AG04450 (cell line): ENCODE measurements at places on chromosomes 6 and 20.

GRCh38 chr20:2799688-2800520, 523 bp downstream of the CPXM1 start:
- no peak for DNase-seq

DNA sequence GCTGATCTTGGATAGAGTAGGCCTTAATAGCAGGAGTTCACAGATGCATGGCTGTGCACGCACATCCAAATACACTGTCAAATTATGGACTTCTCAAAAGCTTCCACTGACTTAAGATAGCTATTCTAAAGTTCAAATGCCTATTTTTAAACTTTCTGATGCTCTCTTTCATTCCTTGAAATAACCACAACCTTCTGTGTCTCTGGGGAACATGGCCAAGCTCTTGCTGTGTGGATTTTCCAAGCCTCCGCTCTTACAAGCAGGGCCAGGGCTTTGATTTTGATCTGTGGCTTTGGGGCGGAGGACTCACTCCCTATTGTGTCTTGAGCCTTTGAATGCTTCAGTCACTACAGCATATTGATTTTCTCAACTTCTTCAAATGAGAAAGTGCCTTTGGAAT, 35.7 kb upstream of the SNRPB2 start:
- no peak for DNase-seq

DNA sequence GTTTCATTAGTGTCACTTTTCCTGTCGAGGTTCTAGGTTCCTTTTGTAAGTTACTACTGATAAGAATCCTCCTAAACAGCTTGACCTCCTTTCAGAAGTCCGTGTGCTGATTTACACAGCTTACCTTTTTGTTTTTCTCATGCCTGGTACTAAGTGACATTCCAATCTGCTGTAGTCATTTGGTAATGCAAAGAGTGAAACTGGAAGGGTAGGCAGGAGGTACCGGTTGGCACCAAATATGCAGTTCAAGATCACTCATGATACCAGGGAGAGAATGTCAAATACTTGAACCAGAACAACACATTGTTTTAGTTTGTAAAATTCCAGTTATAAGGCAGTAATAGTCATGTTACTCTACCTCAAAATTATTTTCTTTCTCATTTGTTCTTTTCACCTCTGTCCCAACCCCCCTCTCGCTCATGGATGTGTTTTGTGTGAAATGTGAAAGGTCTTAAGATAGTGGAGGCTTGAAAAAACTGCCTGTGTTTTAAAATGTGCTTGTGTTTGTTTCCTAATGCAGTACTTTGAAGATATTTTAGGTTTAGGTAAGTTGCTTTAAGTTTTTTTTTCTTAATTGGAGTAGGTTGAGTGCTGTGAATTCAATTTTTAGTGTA, 23.2 kb downstream of the AFDN start:
- DNase-seq = no peak

DNA sequence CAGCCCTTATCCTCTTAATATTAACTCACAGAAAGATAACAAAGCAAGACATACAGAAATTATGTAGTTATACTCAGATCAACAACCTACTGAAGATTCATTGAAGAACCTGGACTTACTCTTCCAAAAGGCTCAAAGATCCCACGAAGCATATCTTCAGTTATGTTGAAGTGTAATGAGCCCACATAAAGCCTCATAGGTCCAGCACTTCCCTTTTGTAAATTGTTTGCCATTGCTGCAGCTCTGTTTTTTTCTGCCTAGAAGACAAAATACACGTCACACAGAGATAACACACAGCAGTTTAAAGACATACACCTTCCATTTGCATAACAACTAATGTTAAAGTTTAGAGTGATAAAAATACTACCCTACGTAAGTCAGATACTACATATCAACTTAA, 20.4 kb downstream of the RBM39 start:
- DNase-seq = no peak

GRCh38 chr20:44728801-44729443, 13.8 kb downstream of the CCN5 start:
- DNase-seq = no peak

DNA sequence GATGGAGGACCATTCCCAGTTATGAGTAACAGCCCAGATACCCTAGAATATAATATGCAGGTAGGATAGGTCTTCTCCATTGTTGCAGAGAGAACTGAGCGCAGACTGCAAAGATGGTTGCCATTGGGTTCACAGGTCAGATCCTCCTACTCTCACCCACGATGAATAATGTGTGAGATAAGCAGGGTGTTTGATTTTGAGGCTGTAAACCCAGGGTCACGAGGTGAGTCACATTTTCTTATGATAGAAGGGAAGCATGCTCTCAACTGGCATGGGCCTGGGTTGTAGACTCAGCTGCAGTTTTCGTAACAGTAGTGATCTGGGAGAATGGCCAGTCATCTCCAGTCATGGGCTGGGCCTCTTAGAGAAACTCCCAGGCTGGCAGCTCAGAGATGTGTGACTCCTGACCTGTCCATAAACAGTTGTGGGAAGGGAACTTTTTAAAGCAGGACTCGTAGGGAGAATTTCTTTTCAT, 74.2 kb downstream of the CD164 start:
- DNase-seq = peak; percentile 16

- no peak for DNase-seq
Measured at GRCh38 chr6:15518057-15518456, 144.8 kb downstream of the DTNBP1 start.

DNA sequence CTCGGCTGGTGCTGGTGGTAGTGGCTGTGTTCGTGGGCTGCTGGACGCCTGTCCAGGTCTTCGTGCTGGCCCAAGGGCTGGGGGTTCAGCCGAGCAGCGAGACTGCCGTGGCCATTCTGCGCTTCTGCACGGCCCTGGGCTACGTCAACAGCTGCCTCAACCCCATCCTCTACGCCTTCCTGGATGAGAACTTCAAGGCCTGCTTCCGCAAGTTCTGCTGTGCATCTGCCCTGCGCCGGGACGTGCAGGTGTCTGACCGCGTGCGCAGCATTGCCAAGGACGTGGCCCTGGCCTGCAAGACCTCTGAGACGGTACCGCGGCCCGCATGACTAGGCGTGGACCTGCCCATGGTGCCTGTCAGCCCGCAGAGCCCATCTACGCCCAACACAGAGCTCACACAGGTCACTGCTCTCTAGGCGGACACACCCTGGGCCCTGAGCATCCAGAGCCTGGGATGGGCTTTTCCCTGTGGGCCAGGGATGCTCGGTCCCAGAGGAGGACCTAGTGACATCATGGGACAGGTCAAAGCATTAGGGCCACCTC, 8.8 kb downstream of the NPBWR2 start:
- DNase-seq = no peak

- DNase-seq = no peak
Measured at GRCh38 chr6:25898289-25898977, 24.4 kb upstream of the SLC17A3 start.

GRCh38 chr20:23668477-23668951, 20.3 kb downstream of the CST4 start:
- no peak for DNase-seq

GRCh38 chr6:120392941-120393340, 941.3 kb downstream of the TBC1D32 start:
- DNase-seq = no peak

DNA sequence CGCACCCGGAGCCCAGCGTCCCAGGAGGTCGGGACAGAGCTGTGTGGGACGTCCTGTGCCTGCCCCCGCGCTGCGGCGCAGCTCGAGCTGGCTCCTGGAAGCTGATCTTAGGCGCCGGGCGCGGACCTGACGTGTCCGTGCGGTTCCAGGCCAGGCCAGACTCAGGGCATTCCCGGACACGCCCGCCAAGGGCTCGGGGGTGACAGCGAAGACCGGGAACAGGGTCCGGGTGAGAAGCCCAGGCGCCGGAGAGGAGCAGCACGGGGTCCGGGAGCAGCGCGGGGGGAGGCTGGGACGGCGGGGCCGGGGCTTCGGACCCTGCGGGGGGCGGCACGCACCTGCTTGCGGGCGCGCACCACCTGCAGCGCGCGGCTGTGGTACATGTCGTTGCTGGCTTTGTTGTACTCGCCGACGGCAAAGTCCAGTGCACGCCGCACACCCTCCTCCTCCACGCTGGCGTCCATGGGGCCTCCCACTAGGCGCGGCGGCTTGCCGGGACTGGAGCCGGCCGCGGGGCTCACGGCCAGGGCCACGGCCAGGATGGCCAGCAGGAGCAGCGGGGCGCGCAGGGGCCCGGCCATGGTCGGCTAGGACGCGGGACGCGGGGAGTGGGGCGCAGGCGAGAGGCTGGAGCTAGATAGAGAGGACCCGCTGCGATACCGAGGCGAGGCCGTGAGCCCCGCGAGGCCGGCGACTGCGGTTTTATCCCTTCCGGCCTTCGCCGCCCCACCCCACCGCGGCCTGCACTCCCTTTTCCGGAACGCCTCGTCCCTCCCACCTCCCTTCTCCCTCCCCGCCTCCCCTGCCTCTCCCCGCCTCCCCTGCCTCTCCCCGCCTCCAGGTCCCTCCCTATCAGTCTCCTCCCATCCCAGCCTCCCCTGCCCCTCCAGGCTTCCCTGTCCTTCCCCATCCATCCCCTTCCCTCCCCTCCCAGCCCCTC, at the start of gene CST3:
Gene CST3, minus strand, starts transcription at position 674 of the 940 bp plus-strand sequence. Its CDS starts 93 bp downstream, at position 581.
- peak; percentile 63 for DNase-seq

GRCh38 chr20:61572789-61573188, 320.7 kb downstream of the CDH4 start:
- DNase-seq = no peak

DNA sequence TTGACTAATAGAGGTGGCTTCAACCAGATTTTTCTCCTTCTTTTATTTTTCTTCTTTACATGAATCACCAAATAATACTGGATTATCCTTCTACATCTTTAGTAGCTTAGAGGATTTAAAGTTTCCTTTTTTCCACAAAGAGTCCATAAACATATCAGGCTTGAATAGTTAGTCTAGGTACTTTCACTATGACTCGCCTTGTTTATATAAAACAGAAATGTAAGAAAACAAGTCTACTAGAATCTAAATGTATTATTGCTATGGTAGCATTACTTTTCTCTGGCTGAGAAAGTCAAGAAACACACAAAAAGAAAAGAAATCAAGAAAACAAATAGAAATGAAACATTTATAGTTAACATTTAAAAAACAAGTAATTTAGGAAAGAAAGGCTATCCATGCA, 215.2 kb downstream of the PTPRK start:
- no peak for DNase-seq

- peak; percentile 87 for DNase-seq
Measured at GRCh38 chr6:131949909-131950766, 1.0 kb downstream of the CCN2 start.

DNA sequence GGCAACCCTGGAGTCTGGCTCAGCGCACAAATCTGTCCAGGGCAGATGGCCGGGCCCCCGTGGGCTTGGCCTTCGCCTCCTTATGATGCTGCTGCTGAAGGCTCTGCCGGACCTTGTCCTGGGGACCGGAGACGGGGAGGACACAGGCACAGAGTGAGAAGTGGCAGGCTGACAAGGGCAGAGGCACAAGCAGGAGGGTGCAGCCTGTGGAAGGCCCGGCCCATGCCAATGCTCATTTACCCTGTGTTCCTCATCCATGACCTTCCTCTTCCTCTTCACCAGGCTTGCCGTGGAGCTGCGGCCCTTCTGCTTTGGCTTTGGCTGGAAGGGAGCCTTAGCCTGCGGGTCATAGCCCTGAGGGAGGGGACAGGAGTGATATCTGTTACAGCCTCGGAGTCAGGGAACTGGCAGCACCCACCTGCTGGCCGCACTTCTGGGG, 2.4 kb downstream of the B3GALT4 start:
- DNase-seq = no peak

DNA sequence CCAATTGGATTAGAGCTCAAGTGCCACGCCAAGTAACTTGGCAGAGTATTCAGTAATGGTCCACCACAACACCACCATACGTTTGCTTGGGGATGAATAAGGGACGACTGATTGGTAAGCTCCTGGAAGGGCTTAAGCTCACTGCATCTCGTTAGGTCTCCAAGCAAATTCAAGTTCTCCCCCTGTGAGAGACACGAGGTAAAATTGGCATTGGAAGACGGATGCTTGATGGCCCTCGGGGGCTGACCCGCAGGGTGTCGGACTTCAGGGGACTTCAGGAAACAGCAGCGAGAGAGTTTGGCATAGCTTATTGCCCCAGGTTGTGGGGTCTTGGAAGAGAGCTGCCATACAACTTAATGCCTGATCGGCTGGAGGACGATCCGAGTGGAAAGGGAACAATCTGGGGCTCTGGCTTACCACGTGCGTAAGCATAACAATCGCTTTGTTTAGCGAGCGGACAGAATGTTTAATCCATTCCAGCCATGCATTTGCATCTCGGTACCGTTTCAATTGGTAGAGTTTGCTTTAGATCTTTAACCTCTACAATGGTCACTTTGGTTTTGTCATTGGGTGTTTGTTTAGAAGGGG, 4.8 kb upstream of the ZNFX1 start:
- DNase-seq = no peak

DNA sequence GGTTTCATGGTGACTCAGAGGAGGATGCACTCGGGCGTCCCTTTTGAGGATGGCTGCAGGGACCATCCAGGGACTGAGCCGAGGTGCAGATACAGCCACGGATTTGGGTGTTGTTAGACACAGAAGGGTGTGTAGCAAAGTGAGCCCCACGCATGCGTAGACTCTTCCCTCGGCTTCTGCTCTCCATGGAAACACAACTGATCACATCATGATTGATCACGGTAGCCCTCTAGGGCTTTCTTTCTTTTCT, 606 bp upstream of the ULBP1 start:
- no peak for DNase-seq

DNA sequence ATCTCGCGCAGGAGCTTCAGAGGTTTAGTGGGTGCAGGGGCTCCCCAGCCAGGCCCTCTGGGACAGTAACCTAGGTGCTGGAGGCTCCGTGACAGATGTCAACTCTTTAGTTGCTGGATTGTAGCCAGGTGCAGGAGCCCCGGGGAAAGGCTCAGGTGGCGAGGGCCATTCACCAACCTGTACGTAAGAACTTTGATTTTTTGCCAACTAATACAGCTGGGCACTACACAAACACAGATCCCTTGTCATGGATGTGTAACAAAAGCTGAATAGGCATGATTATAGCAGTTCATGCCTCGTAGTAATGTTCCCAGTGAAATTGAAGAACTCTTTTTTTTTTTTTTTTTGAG, 82.6 kb downstream of the CDC5L start:
- no peak for DNase-seq

- DNase-seq = no peak
Measured at GRCh38 chr6:132708771-132709170, 5.1 kb downstream of the VNN1 start.

GRCh38 chr6:88455317-88455716, 289.2 kb upstream of the CNR1 start:
- no peak for DNase-seq

GRCh38 chr6:125512621-125513020, 210.9 kb upstream of the HDDC2 start:
- DNase-seq = no peak

DNA sequence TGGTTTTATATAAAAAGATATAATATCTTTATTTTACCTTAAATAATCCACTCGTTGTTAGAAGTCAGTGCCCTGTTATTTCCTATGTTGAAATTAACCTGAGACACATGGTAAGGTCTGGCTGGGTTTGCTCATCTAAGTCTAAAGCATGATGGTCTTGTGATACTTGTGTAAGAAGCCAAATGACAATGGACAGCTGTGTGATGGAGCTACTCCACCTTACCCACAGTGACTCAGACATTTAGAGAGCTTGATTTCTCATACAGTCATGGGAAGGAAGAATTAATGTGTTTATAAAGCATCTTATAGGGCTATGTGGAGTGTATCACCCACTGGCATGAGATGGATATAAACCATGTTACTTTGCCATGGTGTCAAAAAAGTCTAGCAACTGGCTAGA, 11.7 kb downstream of the CTCFL start:
- peak; percentile 8 for DNase-seq

GRCh38 chr6:145076115-145076841, 659.0 kb downstream of the EPM2A start:
- DNase-seq = no peak
